Activated CD4-positive, alpha-beta T cell treated with anti-CD3 and anti-CD28 coated beads, Interleukin-2, amount 10 ng/mL, durations not matched to agents 24 days and 14 days (primary cell): ENCODE measurements at places on chromosomes 7 and 10. TPM values are rescaled to one million over a fixed set of nuclear protein-coding genes. Genes with fewer than 3 reads are reported as not detected.

GRCh38 chr7:148941598-148942275 is 57.6 kb upstream of the EZH2 start:
- H3K4me1 ChIP-seq, result peaks cover 17% of the 10 kb centered on the region
- peak overlapping the region; percentile 99 for H3K27ac ChIP-seq
- peak overlapping the region; percentile 97 for H3K4me3 ChIP-seq
- peaks cover 4% of the 10 kb centered on the region for H3K36me3 ChIP-seq
- peak; percentile 88 for DNase-seq

ERVW-1 gene
- not detected in 2 replicates for total RNA-seq

DNA sequence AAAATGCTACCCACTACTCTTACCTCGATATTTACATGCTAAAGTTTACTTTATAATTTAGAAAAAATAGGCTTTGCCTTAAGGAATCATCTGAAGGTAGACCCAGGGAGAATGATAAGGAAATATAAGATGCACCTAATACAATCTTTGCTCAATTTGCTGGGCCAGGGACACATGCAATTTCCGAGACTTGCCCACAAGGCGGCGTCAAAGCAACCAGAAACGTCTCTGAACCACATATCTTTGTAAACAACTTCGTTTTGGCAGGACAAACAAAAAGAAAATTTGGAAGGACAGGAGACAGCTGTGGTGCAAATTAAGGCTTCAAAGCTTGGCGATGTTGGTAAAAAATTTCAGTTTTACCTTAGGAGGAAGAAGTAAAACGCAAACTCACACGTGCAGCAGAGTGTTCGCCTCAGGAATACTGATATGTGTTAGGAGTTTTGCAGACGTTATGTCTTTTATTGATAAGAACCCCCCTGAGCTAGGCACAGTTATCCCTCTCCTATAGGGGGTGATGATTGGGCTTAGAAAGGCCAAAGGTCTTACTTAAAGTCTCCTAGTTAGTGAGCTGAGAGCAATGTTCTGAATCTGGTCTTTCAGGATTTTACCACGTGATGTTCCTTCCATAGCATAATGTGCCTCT is 134.3 kb downstream of the PRKCQ start:
- peaks cover 33% of the 10 kb centered on the region for H3K4me1 ChIP-seq
- peaks cover 58% of the 10 kb centered on the region for H3K36me3 ChIP-seq
- peak; percentile 86 for DNase-seq
- H3K27me3 ChIP-seq, result no peaks in the 10 kb centered on the region

LLCFC1 gene
- total RNA-seq, result not detected in 2 replicates

DNA sequence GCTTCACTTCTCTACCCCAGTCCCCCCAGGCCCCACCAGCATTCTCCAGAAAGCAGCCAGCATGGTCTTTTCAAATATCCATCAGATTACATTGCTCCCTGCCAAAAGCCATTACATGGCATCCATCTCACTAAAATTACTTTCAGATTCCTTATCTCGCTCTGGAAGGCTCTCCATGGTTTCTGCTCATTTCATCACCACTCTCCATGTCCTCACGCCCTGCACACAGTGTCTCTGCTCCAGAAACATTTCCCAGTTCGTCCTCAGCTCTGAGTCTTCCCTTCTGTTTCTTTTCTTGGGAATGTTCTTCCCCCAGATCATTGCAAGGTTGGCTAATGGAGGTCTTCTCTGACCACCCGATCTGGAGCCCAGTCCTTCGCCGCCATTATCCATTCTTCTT is 499.1 kb downstream of the KCNMA1 start:
- no peak overlapping the region for H3K27ac ChIP-seq
- H3K36me3 ChIP-seq, result no peaks in the 10 kb centered on the region
- H3K4me1 ChIP-seq, result no peaks in the 10 kb centered on the region
- DNase-seq, result no peak

- H3K36me3 ChIP-seq, result no peaks in the 10 kb centered on the region
- peaks cover 7% of the 10 kb centered on the region for H3K27me3 ChIP-seq
- no peak overlapping the region for H3K4me3 ChIP-seq
- H3K4me1 ChIP-seq, result no peaks in the 10 kb centered on the region
Measured at GRCh38 chr7:26612742-26613141, 251.6 kb downstream of the SKAP2 start.

- DNase-seq, result peak; percentile 63
- H3K27me3 ChIP-seq, result no peaks in the 10 kb centered on the region
- H3K27ac ChIP-seq, result no peak overlapping the region
- H3K36me3 ChIP-seq, result no peaks in the 10 kb centered on the region
Measured at GRCh38 chr7:69412331-69413146, 185.7 kb upstream of the AUTS2 start.

C10orf90 gene
- not detected in 2 replicates for total RNA-seq

DNA sequence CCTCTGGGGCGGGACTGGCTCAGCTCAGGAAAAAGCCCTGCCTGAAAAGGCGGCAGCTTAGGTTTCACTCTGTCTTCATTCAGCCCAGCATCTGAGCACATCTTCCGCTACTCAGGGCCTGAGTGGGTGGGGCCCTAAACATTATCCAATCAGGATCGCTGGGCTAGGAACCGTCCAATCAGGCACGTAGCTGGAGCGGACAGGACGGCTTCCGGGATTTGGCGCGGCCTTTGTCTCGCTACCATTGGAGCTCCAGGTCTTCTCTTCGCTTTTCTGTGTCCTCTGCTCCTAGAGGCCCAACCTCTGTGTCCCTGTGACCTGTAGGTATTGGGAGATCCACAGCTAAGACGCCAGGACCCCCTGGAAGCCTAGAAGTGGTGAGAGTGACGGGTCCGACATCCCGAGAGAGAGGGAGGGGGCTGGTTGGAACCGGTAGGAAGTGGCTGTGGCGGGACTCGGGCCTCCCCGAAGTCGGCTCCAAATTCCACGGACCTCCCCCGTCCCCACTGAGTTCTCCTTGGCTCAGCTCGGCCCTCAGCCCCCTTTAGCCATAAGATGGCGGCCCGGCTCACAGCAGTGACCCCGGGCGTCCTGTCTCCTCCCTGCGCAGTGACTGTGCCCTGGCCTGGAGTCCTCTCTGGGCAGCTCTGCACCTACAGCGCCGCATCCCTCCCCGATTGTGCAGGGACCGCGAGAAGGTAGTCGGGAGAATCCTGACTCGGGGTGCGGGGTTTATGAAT is 99.1 kb downstream of the ZNF680 start:
- H3K27ac ChIP-seq, result peak overlapping the region; percentile 15
- H3K27me3 ChIP-seq, result no peaks in the 10 kb centered on the region
- H3K4me1 ChIP-seq, result no peaks in the 10 kb centered on the region
- H3K4me3 ChIP-seq, result peak overlapping the region; percentile 48
- H3K36me3 ChIP-seq, result no peaks in the 10 kb centered on the region

ASNS gene
- 80.6 and 84.1 TPM in 2 replicates for total RNA-seq

DNA sequence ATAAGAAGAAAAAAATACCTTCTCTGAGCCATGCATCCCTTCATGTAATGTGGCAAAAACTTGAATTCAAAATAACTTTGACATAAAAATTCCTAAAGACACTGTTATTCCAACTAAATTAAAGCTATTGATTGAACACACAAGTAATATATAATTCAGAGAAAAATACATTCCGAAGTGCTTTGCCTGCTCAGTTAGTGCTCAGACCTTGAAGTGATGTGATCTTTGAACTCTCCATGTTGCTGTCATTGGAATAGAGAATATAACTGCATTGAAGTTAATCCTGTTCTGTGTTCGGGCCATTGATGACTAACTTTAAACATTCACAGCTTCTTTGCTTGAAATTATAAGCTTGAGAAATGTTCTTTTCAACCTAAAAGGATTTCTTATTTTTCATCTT is 114.0 kb upstream of the IFRD1 start:
- no peaks in the 10 kb centered on the region for H3K27me3 ChIP-seq
- H3K4me3 ChIP-seq, result no peak overlapping the region
- DNase-seq, result no peak
- peaks cover 11% of the 10 kb centered on the region for H3K36me3 ChIP-seq
- no peak overlapping the region for H3K27ac ChIP-seq

DNA sequence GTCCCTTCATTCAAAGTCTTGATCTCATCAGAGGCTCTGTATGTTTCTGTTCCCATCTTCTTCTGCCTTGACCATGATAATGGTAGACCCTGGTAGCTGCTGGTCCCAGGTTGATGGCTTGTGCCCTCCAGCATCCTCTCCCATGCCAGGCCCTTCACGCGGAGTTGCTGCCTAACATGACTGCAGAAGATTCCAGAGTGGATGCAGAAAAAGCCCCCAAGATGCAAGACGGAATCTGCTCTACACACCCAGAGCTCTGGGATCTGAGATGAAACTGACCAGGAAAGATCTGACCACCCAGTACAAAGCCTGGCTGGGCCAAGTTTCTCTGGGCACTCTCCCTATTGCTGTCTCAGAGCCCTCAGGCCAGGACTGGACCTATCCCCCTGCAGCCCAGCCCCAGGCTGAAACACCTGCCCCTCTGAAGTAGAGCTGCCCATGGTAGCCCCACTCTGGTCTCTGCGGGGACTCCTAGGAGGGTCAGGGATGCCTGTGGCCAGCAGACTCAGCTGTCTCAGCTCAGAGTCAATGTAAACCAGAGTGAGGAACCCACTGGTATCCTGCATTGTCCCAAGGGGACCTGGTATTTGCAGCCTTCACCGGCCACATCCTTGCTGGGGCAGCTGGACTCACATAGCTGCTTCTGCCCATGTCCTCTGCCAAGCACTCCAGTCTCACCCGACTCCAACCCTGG is 9.5 kb upstream of the FRMD4A start:
- no peaks in the 10 kb centered on the region for H3K36me3 ChIP-seq
- DNase-seq, result no peak
- H3K4me1 ChIP-seq, result no peaks in the 10 kb centered on the region

MYH16 gene
- not detected in 2 replicates for total RNA-seq

SVOPL gene
- total RNA-seq, result not detected in 2 replicates

DNA sequence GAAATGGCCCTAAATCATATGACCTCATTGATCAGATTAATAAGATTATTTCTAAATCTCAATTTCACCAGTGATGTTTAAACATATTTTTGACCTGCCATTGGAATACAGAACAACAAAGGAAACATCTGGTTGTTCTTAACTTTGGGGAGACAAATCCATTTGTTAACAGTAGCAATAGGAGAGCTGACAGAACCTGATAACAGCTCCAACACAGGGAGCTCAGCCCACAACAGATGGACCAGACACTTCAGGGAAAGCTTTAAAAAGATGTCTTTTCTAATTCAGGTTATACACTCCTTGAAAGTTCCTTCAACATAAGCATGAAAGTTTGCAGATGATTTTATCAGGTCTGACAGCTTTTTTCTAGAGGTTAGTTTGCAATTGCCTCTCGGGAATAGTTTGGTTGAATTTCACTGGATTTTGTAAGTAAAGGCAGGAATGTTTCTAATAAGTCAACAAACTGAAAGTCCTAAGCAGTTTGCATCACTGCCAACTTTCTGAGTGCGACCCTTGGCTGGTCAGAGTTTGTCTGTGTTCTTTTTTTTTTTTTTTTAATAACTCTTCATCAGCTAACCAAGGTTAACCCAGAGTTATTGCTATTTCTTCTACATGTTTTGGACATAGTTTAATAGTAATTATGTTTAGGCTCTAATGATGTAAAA is 6.5 kb upstream of the MET start:
- H3K4me3 ChIP-seq, result no peak overlapping the region
- H3K27me3 ChIP-seq, result peaks cover 37% of the 10 kb centered on the region
- no peak for DNase-seq

DNA sequence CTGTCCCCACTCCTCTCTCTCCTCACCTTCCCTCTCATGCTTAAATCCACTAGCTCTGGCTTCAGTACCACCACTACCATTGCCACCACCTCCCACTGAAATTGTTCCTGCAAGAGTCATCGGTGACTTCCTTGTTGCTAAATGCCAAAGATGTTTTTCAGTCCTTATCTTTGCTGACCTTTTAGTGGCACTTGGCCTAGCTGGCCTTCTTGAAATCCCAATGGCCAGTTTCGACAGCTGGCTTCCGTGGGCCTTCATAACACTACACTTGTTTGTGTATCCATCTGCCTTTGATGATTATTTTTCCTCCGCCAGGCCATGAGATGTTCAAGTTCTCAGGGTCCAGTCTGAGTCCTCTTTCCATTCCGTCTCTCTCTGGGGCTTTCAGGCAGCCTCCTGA is 118.2 kb upstream of the NANOS1 start:
- no peaks in the 10 kb centered on the region for H3K27me3 ChIP-seq
- no peak overlapping the region for H3K27ac ChIP-seq
- no peaks in the 10 kb centered on the region for H3K36me3 ChIP-seq
- no peak overlapping the region for H3K4me3 ChIP-seq
- no peak for DNase-seq
- no peaks in the 10 kb centered on the region for H3K4me1 ChIP-seq

TUBB8 gene
- not detected in 2 replicates for total RNA-seq

HYAL4 gene
- not detected in 2 replicates for total RNA-seq
